Stimulated activated CD8-positive, alpha-beta memory T cell treated with anti-CD3 and anti-CD28 coated beads, Interleukin-7, amount 100 ng/mL, for 1 hour (primary cell): ENCODE measurements at places on chromosomes 7 and 10.

DNA sequence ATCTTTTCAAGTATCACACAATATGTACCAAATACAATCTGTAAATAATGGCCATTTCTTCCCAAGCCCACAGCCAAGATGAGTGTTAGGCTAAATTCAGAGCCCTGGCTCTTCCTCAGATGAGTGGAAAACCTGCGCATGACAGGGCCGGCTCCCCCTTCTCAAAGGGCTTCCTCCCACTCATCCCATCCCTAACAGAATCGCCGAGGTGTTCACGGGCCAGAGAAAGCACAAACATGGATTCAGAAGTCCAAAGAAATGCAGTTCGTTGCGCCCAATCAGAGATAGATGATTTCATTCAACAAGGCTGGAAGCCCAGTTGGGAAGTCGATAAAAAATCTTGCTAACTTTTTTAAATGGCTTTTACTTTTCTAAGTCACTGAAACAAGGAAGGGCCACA is 121.8 kb downstream of the UBE2H start:
- no peak for DNase-seq

- no peak for DNase-seq
These were observed 76.5 kb downstream of the TNS3 start for GRCh38 chr7:47505312-47506007.

GRCh38 chr10:12320892-12321291 is 28.5 kb upstream of the CAMK1D start:
- no peak for DNase-seq

GRCh38 chr10:65341323-65341925 is 1584.4 kb upstream of the LRRTM3 start:
- no peak for DNase-seq

DNA sequence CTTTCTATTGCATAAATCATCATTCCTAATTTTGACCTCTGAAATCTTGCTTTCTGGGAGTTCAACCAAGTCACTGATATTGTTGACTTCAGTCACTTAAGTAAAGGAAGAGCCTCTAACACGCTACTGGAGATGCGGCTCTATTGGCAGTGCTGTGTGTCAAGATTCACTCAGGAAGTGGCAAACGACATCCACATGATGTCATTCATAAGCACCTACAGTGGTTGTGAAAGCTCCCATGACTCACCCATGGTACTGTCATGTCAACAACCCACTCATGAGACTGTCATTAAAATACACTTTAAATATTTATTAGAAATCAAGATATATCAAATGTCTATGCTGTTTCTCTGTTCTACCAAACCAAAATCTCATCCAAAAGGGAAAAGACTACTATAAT is 52.5 kb upstream of the LHFPL3 start:
- no peak for DNase-seq

DNA sequence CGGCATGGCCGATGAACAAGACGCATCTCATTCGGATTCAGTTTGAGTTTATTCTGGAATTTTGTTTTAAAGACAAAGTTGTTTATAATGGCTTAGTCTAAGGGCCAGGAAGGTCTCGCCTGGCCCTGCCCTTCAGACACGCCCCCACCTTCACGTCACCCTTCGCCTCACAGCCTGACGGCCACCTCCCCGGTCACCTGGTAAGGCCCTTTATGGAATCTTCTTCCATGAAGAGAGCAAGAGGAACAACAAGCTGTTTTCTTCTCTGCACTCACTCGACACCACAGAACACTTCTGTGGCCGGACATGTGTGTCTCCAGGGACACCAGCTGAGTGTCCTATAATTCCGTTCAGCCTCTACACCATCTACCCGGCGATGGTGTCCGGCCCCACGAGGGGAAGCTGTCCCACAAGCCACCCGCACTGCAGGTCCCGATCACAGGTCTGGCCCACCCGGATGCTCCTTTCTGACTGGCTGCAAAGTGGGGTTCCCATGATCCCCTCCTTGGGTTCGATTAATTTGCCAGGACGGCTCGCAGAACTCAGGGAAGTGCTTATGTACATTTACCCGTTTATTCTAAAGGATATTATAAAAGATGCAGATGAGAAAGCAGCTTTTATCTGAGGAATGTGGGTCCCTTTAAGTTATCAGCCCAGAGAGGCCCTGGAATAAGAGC is 17.4 kb upstream of the KNDC1 start:
- no peak for DNase-seq

DNA sequence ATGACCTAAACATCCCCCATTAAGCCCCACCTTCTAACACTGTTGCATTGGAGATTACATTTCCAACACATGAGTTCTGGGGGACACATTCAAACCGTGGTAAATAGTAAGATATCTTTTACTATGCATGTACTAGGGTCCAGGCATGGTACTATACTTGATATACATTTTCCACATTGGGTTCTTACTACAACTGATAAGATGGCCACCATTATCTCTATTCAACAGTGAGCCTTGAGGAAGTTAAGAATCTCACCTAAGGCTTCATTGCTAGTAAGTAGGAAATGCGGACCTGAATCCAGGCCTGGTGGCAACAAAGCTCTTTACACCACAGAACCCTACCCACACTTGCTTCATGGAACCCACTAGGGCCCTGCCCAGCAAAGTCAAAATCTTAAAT is 5.7 kb downstream of the PANK1 start:
- DNase-seq: no peak

GRCh38 chr7:61111-61510 is 131.3 kb upstream of the FAM20C start:
- DNase-seq: no peak

DNA sequence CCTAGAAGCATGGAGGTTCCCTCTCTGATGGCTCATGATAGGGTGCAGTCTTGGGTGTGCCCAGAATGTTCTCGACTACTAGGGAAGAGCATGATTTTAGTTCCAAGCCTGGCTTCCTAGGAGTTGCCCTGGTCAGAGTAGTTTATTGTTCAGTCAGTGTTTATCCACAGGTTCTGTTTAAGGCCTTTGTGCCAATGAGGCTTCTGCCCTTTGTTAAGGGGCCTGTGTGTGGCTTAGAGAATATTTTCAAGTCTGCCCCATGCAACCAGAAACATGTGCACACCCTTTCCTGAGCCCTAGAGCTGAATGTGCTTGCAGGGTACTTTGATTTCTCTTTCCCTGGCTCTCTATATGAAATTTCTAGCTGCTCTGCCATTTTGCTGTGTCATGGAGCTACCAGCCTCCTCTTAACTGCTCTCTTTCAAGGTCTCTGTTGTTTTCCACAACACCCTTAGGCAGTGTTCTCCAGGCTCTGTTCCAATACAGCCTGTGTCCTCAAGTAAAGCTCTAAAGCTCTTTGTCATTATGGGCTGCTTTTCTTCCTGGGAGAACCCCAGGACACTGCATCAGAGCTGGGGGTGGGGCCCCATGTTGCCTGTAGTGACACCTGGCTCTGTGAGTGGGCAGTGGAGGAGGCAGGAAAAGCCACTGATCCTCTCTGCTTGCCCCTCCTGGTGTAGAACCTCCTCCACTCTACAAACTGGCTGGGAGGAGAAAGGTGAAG is 34.1 kb upstream of the TSPAN33 start:
- DNase-seq: no peak

GRCh38 chr7:11792166-11792565 is 39.8 kb downstream of the THSD7A start:
- DNase-seq: no peak

- DNase-seq: no peak
These were observed 21.2 kb downstream of the PSAP start for GRCh38 chr10:71829896-71830295.
